ENCODE measurements at places on chromosomes 3 and 15.
A peak's percentile ranks its signal among the peaks of the same experiment; 100 is the strongest.

DNA sequence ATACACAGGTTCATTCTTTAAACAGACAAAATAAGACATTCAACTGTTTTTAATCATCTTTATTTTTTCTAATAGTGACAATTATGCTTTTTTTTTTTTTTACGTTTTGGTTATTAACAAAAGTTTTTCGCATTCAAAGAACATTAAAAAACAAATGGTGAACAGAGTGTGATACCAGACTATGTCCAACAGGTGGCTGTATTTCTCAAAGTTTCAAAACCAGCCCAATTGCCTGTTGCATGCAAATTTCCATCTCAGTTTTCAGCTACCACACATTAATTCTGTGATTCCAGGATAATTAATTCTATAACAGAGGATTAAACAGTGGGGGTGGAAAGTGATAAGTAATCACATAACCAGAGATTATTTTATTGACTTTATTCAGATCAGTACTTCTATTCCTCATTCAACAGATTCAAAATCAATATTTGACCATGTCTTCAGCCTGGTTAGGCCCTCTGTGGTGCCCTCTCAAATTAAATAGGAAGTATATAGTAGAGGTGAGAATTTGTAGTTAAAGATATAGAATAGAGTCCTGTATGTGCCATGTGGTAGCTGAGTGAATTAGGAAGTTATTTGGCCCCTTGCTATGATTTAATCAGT lies 122.2 kb upstream of the DCBLD2 start:
- DNase-seq, result peak; percentile 77

- DNase-seq, result peak; percentile 20
Observed at GRCh38 chr15:28269097-28269496, 52.9 kb downstream of the HERC2 start.

GRCh38 chr15:82624008-82624407 lies 23.2 kb downstream of the CPEB1 start:
- no peak for DNase-seq

DNA sequence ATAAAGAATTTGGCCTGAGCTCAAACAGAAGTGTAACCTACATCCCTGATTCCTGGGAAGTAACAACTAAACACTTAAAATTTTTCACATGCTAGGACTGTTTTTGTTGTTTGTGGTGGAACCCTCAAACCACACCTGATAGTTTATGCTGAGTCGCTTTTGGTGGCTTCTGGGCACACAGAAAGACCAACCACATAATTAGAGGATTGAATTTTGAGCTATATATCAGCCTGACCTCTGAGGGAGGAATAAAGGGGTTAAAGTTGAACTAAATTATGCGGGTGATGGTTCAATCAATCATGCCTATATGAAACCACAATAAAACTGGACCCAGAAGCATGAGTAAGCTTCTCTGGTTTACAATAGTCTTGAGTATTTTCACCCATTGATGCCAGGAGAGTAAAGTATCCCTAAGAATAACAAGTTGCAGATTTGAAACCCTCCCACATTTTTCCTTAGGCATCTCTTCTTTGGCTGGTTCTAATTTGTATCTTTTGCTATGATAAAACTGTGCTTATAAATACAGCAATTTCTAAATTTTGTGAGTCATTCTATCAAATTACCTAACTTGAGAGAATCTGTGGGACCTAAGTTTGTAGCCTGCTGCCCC lies 1304.5 kb upstream of the GBE1 start:
- no peak for DNase-seq

GRCh38 chr3:178203650-178204049 lies 332.6 kb upstream of the KCNMB2 start:
- no peak for DNase-seq

DNA sequence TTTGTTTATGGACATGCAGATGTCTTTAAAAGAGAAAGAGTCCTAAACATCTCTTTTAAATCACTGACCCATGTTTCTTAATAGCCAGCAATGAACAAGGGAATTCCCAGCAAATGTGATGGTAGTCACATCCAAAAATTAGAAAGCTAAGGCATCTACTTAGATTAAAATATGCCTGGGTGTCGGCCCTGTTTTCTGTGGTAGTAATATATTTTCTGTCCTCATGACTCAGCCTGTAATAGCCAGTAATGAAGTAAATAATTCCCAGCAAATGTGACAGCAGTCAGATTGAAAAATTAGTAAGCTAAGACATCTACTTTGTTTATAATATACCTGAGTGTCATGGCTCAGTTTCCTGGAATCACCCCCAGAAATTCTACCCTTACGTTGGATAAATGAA lies 60.6 kb upstream of the MYRIP start:
- no peak for DNase-seq

- DNase-seq, result no peak
Observed at GRCh38 chr3:120355486-120355885, 6.3 kb upstream of the LRRC58 start.
